ENCODE measurements at places on chromosomes 6 and 20.

GRCh38 chr6:122476131-122476530, 4.5 kb upstream of the SERINC1 start:
- no peak for DNase-seq

- DNase-seq = peak; percentile 64
Measured at GRCh38 chr6:36724514-36725390, 27.1 kb downstream of the RAB44 start.

DNA sequence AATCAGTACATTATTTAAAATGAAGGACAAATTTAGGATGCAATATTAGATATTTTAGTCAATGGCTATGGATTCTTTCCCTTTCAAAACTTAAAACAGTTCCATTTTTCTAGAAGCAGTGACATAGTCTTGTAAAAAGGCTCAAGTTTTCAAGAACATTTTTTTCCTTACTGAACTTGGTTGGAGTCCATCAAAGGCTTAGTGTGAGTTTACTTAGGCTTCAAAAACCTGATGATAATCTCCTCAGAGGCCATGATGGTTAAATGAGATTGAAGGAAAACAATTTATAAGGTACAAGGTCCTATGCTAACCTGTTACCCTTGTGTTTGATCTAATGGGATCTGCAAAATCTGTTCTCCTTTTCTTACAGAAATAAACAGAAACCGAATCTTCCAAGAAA, 531.8 kb downstream of the UTRN start:
- no peak for DNase-seq

- DNase-seq = peak; percentile 64
Measured at GRCh38 chr6:109373762-109374161, 8.5 kb downstream of the CD164 start.

- peak; percentile 77 for DNase-seq
Measured at GRCh38 chr20:32761831-32762753, at the start of gene DNMT3B. DNMT3B (plus strand) TSS chr20:32762385; CDS start chr20:32780324, 17,939 bp downstream.

DNA sequence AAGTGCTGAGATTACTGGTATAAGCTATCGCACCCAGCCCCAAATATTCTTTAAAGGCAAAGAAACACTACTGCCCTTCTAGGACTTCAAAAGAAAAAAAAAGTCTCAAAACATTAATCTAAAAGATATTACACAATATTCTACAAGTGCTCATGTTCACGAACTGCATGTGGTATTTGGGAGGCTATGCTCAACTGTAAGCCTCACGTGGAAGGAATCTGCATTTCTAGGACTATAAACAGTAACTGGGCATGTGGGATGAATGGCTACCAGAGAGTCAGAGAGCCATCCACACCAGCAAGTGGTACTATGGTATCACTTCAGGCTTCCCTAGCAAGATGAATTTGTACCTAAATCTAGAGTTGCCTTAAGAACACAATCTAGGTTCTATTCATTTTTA, 50.0 kb downstream of the FKBP5 start:
- DNase-seq = no peak

- no peak for DNase-seq
Measured at GRCh38 chr6:72783666-72784065, 161.8 kb downstream of the KCNQ5 start.

GRCh38 chr6:132392792-132393191, 8.5 kb downstream of the MOXD1 start:
- DNase-seq = no peak

- no peak for DNase-seq
Measured at GRCh38 chr6:101146389-101146788, 247.1 kb upstream of the GRIK2 start.

GRCh38 chr20:47969426-47969825, 184.1 kb upstream of the SULF2 start:
- no peak for DNase-seq

DNA sequence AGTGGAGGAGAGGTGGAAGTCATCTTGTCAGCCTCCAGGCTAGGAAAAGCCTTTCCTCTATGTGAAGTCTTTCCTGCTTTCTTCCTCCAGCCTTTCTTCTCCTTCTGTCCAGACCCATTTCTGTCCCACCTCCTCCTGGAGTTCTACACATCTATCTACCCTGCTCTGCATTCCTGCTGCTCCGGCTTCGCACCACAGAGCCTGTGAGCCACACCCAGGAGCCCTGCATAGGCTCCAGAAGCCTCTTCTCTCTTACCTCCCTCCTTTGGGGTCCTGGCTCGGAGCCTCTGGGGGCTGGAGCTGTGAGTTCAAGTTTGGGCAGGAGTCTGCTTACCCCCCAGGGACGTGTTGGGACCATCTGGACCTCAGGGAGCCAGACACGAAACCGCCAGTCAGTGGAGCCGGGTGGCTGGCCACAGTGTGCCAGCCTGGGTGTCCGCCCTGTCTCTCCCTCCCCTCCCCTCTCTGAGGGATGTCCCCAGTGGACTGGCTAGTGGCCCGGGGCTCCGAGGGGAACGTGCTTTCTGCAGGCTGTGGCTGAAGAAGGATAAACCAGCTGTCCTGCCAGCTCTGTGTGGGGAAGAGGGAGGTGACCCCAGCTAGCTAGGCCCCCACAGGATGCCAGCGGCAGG, 99.2 kb downstream of the VEGFA start:
- DNase-seq = no peak

DNA sequence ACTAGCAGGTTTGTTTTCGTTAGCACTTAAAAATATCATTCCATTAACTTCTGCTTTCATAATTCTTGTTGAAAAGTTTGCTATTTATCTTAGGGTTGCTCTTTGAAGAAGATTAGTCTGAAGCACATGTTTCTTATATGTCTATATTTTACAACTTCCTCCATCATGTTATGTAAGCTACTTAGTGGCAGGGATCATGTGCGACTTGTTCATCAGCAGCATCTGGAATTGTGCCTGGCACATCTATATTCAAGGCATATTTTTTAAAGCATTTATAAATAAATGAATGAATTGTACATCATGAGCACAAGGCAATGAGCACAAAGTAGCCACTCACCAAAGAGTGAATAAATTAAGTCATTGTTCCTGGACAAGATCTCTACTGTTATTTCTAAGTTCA, 187.2 kb upstream of the COL21A1 start:
- DNase-seq = no peak

- DNase-seq = peak; percentile 74
Measured at GRCh38 chr20:13546497-13547131, 92.1 kb downstream of the TASP1 start.

- no peak for DNase-seq
Measured at GRCh38 chr6:90764001-90764400, 177.1 kb upstream of the MAP3K7 start.

- DNase-seq = peak; percentile 27
Measured at GRCh38 chr6:20542927-20543602, 8.8 kb downstream of the CDKAL1 start.

DNA sequence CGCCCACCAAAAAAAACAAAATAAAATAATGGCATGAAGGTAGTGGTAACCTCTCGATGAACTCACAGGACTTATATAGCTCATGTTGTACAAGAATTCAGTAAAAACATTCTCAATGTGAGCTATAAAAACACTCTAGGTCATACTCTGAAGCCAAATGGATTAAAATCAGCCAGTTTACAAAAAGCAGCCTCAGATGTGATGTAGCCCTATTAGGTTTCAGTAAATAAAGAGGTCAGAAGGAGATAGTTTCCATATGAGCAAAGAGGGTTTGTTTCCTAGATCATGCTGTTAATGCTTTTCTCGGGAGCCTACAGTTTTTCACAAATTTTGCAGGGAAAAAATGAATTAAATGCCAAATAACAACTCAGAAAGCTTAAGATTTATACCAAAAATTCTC, 319.5 kb upstream of the HSF2 start:
- no peak for DNase-seq

GRCh38 chr6:43741829-43742228, 28.2 kb upstream of the VEGFA start:
- DNase-seq = no peak

- DNase-seq = no peak
Measured at GRCh38 chr20:6783752-6784151, 16.3 kb downstream of the BMP2 start.

DNA sequence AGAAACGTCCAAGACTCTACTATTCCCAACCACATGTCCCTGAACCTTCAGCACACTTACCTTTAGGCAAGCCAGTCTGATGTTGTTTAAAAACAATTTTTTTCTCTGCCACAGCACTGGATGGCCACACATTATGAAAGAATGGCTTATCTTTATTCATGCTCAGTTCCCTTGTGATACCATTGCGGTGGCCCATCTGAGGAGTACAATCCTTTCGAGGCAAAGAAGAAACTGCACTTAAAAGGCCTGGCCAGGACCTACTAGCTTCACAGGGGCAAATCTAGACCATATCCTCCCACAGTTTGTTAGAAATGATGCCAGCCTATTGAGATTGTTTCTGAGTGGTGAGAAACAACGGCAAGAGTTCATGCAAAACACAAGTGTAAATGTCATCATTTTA, 88.4 kb upstream of the PLEKHG1 start:
- no peak for DNase-seq

- DNase-seq = peak; percentile 28
Measured at GRCh38 chr6:13355043-13355945, 27.0 kb upstream of the TBC1D7 start.

GRCh38 chr20:11569163-11569562, 348.5 kb upstream of the BTBD3 start:
- DNase-seq = no peak

GRCh38 chr20:60785785-60786184, 466.3 kb upstream of the CDH4 start:
- no peak for DNase-seq

- no peak for DNase-seq
Measured at GRCh38 chr20:16007164-16007563, 566.1 kb downstream of the KIF16B start.

- no peak for DNase-seq
Measured at GRCh38 chr20:53984356-53985149, 85.8 kb downstream of the BCAS1 start.

GRCh38 chr6:106730718-106731117, 101.3 kb downstream of the QRSL1 start:
- DNase-seq = no peak

DNA sequence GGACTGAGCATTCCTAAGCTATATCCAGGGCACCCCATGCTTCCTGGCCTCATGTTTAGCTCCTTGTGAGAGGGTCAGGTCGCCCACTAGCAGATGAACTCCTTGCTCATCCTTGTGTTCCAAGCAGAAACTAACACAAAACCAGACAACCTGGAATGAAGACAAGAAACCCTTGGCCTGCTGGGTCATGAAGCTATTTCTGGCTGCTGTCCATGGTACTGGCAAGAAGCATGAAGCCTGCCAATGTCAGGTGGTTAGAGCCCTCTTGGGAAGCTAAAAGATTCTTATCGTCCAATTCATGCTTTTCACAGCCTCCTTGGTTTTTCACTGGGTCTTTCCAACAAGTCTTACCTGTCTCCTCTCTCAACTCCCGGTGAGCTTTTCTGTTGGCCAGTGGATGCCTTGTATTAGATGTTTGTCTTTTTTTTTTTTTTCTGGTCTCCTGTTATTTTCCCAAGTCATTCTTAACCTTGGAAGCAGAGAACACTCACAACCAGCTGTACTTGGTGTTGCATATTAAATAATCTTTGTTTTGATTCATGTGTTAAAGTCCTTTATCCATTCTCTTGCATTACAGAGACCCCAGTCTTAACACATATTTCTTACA, 180.3 kb downstream of the ANKRD60 start:
- no peak for DNase-seq

- no peak for DNase-seq
Measured at GRCh38 chr20:40503119-40503518, 185.9 kb downstream of the MAFB start.

- DNase-seq = no peak
Measured at GRCh38 chr6:36455486-36456027, 12.8 kb downstream of the KCTD20 start.

- peak; percentile 72 for DNase-seq
Measured at GRCh38 chr6:26021001-26021349, 58.4 kb downstream of the TRIM38 start.

DNA sequence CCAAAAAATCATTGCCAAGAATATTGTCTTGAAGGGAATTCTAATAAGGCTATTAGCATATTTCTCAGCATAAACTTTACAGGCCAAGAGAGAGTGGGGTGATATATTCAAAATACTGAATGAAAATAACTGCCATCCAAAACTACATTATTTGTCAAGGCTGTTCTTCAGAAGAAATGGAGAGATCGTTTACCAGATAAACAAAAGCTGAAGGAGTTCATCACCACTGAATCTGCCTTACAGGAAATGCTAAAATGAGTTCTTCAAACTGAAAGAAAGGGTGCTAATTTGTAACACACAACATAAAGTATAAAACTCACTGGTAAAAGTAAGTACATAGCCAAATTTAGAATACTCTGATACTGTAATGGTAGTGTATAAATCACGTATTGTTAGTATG, 517.0 kb downstream of the TENT5A start:
- no peak for DNase-seq

GRCh38 chr20:36173451-36173933, 19.0 kb downstream of the EPB41L1 start:
- no peak for DNase-seq

GRCh38 chr6:135568379-135568778, 70.8 kb upstream of the AHI1 start:
- DNase-seq = peak; percentile 74

DNA sequence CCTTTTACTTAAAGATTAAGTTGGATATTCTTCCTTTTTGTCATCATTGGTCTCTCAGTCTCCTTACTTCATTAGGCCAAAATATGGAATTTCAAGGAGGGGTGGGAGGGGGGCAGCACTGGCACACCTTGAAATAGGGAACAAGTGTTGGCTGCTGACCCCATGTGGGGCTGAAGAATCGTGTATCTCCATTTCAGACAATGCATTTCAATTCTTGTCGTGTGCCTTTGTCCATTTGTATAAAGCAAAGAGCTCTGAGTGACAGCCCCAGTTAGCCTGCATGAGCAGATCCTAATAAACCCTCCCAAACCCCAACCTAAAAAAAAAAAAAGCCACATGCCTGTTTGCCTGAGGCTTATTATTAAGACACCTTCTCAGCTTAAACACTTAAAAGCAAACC, 1.0 kb upstream of the TFAP2D start:
- DNase-seq = no peak

GRCh38 chr6:31129130-31129529, 8.9 kb upstream of the CDSN start:
- DNase-seq = no peak

DNA sequence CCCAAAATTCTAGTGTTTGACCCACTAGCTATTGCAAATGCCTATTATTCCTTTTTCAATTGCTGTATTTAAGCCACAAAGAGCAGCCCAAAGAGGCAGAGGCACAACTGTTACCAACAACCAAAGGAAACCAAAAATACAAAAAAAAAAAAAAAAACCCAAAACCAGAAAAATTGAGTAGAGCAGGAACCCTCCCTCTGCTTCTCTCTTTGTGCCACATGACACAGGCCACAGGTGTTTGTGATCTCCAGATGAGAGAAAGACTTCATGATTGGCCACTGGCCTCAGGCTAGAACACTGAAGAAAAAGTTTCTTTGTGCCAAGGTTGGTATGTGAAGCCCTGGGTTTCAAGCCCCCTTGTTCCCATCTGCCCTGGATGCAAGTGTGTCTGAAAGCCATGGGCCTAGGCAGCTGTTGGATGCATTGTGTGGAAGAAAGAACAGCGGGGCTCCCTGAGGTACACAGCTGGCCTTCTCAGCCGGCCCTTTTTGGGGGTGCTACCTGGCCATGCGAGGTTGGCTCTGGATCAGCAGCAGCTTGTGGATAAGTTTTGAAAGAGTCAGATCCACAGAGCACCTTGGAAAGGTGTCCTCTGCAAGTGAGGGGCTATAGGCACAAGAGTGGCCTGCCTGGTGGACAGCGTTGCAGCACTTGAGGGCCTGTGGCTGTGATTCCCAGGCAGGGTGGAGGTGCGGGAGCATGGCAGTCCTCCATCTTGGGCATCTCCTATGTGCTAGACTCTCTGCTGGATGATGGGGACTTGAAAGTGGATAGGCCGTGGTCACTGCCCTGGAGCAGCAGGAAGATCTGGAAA, 204.5 kb downstream of the ZDHHC14 start:
- no peak for DNase-seq
